ENCODE measurements at places on chromosomes 11 and 22.

DNA sequence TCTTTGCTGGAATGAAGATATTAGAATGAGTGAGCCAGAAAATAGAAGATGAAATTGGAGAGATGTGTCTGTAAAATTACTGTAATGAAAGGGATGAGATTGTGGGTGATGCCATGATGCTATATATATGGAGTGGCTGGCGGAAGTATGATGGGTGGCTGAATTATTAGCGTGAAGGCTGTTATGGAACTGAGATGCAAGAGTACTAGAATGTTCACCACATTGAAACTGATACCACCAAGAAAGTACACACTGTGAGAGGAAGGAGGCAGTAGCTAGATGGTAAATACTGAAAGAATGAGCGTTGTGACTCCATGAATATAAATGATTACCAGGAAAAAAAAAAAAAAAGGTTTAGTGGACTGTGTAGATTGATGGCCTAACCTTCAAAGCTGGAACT lies 411.9 kb downstream of the CNTN5 start:
- no peak for DNase-seq

GRCh38 chr11:118842369-118842768 lies 41.3 kb upstream of the CXCR5 start:
- no peak for DNase-seq

GRCh38 chr22:30416837-30417236 lies 8.7 kb upstream of the MTFP1 start:
- DNase-seq: no peak

- DNase-seq: no peak
Measured at GRCh38 chr11:14340721-14341120, 18.3 kb downstream of the RRAS2 start.

- no peak for DNase-seq
Measured at GRCh38 chr11:65310736-65311135, 3.9 kb upstream of the CDC42EP2 start.

DNA sequence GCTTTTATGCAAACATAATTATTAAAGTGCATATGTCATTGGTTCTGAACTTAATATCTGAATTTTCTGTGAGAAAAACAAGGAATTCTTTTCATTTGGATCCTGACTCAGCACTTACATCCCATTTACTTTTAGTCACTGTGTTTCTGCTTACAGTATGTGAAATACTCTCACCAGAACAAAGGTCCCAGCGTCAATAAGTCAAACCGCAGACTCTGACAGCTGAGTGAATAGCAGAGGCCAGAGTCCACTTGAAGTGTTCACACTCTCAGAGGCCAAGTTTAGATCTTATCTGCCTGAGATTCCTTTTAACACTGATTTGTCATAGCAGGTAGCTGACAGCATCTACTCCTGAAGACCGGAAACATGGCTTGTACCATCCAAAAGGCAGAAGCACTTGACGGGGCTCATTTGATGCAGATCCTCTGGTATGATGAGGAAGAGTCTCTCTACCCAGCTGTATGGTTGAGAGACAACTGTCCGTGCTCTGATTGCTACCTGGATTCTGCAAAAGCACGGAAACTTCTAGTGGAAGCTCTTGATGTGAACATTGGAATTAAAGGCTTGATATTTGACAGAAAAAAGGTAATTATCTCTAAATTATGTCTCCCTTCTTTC lies 14.6 kb downstream of the BBOX1 start:
- no peak for DNase-seq

- DNase-seq: no peak
Measured at GRCh38 chr11:134047586-134047999, 21.3 kb upstream of the JAM3 start.

DNA sequence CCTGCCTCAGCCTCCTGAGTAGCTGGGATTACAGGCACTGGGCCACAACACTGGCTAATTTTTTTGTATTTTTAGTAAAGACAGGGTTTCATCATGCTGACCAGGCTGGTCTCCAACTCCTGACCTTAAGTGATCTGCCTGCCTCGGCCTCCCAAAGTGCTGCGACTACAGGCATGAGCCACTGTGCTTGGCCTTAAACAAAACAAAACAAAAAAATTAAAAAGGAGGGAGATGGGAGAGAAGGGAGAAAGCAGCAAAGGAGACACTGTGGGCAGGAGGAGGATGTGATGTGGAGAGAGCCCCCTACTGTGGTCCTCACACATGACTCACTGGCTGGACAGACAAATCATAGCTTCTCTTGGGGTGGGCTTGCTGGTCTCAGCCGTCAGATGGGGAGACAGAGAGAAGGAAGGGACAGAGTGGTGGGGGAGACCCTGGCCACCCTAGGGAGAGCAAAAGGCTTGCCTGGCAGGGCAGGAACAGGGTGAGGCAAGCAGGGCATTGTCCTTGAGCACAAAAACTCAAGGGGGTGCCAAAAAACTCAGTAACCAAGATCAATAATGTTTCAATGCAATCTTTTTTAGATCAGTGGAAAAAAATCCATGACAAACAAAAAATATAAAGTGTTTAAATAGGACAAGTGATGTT lies 31.6 kb downstream of the TPST2 start:
- no peak for DNase-seq

- DNase-seq: no peak
Measured at GRCh38 chr11:71326328-71326940, 74.1 kb upstream of the SHANK2 start.

DNA sequence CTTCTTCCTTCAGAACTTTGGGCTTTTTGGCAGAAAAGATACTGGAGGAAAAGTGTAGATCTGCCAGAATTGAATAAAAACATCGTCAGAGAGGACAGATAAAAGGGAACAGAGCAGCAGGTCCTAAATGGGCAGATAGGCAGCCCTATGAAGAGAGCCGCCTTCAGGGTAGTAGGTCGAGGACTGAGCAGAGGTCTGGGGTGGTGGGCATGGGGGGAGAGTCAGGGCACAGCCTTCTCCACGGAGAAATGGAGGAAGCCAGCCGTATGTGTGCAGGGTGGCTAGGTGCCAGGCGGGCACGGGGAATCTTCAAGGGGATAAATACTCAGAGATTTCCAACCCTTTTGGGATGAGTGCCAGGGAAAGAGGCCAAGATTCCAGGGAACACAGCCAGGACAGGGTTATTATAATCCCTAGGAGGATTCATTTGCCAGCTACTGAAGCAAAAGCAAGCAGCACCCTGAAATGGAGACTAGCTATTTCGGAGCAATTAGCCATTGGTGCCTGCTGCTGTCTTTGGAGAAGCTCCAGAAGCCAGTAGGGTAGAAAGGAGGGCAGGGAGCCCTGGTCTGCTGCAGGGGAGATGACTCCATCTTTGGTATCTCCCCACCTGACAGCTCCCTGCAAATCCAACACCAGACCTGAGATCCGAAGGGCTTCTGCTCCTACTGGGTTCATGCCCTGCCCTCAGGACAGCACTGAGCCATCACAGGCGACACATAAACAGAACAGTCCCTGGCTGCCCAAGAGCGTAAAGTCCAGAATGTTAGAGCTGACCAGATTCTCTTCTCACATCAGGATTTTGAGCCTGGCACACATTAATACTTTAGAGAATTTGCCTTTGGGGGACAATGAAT lies 174.5 kb upstream of the NTM start:
- DNase-seq: no peak

DNA sequence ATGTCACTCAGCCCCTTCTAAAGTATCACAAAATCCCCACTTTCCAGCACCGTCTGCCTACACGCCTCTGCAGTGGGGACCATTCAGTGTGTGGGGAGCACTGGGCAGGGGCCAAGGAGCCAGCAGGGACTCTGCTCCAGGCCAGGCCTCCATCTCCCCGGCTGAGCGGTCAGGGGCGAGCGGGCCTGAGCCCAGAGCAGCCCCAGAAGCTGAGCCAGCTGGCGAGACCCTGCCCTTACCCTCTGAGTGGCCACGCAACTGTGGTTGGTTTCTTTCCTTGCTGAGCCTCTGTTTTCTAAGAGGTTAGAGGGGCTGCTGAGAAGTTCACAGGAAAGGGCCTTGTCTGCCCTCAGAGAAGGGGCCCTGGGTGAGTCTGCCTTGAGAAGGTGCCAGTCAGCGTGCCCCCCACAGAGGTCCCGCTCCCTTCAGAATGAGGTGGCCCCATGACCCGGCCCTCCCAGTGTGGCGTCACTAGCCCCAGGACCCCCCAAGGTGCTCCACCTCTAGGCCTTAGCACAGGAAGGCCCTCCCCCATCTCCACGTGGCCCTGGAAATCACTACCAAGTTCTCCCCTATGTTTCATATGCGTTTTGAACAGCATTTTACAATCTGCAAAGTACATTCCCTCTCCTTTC lies 46.9 kb downstream of the WNT11 start:
- DNase-seq: no peak

GRCh38 chr11:7849018-7849417 lies 52.3 kb upstream of the OR5P2 start:
- no peak for DNase-seq

- DNase-seq: no peak
Measured at GRCh38 chr11:118672846-118673245, 6.6 kb downstream of the TREH start.

DNA sequence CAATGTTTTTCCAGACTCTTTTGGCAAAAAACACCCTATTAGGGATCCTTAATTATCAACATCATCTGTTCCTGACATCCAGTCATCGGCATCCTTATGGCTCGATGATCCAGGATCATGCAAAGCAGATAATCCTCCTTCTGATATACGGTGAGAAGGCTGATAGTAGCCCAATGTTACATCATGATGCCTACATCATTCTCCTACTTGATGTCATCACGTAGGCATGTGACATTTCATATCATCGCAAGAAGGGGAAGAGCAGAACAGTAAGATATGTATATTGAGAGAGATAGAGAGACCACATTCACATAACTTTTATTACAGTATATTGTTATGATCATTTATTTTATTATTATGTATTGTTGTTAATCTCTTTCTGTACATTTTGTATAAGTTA lies 168.6 kb downstream of the ADAMTS15 start:
- DNase-seq: no peak

GRCh38 chr11:44282620-44283019 lies 27.3 kb downstream of the ALX4 start:
- no peak for DNase-seq

GRCh38 chr22:33553493-33553892 lies 366.8 kb downstream of the LARGE1 start:
- no peak for DNase-seq

GRCh38 chr11:92770419-92770818 lies 199.0 kb upstream of the MTNR1B start:
- DNase-seq: no peak

GRCh38 chr11:42840176-42840829 lies 471.5 kb upstream of the API5 start:
- DNase-seq: no peak

GRCh38 chr11:109374032-109374431 lies 48.0 kb upstream of the C11orf87 start:
- no peak for DNase-seq

DNA sequence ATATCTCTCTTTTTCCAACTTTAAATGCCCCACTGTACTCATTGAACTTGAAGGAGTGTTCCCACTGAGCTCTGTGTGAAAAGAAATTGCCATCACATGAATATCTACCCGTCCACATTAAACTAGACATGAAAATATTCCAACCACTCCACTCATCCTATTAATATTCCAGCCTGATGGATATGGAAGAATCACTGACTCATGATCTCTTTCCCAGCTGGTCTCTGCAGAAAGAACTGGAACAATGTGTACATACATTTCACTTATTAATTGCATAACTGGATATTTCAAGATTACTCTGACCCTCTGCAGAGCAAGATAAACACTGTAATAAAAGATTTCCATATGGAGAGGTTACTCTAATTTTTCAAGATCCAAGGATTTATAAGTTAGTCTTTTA lies 711.1 kb upstream of the LRRC4C start:
- no peak for DNase-seq

- no peak for DNase-seq
Measured at GRCh38 chr11:23112987-23113886, 253.0 kb upstream of the CCDC179 start.

DNA sequence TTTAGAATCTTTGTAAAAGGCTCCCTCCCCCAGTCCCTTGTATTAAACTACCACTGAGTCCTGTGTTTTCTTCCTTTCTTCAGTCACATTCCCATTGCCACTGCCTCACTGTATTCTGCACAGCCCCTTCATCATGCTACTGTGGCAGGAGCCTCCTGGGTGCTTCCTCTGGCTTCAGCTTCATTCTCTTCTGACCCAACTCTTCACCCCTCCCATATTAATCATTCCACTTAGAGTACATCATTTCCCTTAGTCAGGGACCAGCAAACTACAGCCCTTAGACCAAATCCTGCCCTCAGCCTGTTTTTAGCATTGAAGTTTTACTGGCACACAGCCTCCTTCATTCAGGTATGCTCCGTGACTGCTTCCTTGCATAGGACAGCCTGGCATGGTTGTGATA lies 127.7 kb upstream of the MTNR1B start:
- DNase-seq: no peak

DNA sequence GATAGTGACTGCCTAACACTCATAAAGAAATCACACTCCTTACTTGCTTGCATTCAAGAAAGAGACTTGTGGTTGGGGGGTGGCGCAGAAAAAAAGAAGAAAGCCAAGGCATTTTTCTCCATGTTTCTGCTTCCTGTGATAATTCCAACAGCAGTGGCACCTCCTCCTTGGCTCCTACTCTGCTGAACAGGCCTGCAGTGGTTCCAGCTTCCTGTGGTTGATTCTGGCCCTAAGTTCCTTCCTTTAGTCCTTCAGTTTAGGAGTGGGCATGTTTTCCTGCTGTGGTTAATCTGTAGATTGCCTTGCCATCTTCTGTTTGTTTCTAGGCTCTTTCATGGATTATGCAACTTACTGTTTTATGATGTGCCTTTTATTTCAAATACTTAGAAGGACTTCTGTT lies 940.4 kb downstream of the DLG2 start:
- no peak for DNase-seq

DNA sequence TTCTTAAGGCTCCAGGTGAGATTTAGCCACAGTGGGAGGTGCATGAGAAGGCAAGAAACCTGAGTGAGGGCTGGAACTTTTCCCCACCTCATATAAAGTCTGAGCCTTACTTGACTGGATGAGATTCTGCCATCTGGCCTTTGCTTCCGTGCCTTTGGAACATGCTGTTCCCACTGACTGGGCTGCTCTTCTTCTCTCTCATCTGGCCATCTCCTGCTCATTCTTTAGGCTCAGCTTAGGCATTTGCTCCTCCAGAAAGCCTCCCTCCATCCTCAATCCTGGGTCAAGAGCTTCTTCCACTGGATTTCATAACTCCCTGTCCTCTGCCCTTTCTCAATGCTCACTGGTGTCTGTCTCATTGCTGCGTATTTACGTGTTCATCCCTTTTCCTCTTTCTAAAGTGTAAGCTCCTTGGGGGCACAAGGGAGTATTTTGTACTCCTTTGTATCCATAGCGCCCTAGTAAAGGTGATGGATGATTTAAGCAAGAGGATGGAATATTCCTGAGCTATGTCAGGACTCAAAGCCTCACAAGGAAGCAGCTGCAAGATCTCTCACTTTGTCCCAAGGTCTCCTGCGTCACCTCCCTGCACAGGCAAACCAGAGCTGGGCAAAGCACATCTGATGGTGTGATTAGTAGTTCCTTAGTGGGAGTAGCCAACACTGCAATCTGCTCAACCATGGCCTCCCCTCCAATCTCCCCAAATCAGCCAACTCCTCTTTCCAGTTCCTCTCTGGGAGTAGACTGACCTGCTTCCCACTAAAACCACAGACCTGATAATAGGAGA lies 15.3 kb downstream of the HSPA8 start:
- DNase-seq: no peak

Measured in activated naive CD4-positive, alpha-beta T cell (primary cell).